ENCODE measurements at places on chromosomes 7 and 10. TPM values are rescaled to one million over a fixed set of nuclear protein-coding genes. Genes with fewer than 3 reads are reported as not detected.

DNA sequence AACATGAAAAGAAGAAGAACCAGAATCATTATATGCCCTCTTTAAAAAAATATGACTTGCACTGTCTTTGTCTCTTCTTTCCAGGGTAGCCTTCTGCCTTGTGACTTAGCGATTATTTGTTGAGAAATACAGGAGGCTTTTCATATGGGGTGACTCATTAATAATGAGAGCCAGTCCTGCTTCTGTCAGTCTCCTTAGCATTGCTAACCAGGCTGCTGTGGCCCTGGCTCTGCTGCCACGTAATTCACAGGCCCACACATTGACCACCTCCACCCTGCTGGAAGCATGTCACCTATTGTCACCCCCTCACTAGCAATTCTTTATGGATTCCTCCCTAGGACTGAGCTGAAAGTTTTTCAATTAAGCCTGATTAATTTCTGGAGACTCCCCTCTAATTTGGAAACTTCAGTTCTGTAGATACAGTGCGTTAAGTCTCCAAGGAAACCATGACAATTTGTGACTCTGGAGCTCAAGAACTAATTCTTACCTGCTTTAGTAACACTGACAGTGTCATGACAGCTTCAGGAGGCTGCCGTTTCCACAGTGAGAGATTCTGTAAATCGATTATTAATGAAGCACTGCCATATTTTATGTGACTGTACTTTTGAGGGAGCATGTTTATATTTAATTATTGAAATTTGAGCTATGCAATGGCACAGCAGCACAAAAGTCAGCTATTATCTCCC is 267.9 kb upstream of the SP8 start:
- DNase-seq: peak; percentile 52
- no peak overlapping the region for H3K27ac ChIP-seq
- H3K4me1 ChIP-seq: no peaks in the 10 kb centered on the region
- no peak overlapping the region for H3K4me3 ChIP-seq

GRCh38 chr10:60846173-60846572 is 67.9 kb downstream of the CDK1 start:
- H3K36me3 ChIP-seq: no peaks in the 10 kb centered on the region
- no peak for DNase-seq
- H3K27me3 ChIP-seq: no peaks in the 10 kb centered on the region
- no peaks in the 10 kb centered on the region for H3K4me1 ChIP-seq
- no peak overlapping the region for H3K27ac ChIP-seq

DNA sequence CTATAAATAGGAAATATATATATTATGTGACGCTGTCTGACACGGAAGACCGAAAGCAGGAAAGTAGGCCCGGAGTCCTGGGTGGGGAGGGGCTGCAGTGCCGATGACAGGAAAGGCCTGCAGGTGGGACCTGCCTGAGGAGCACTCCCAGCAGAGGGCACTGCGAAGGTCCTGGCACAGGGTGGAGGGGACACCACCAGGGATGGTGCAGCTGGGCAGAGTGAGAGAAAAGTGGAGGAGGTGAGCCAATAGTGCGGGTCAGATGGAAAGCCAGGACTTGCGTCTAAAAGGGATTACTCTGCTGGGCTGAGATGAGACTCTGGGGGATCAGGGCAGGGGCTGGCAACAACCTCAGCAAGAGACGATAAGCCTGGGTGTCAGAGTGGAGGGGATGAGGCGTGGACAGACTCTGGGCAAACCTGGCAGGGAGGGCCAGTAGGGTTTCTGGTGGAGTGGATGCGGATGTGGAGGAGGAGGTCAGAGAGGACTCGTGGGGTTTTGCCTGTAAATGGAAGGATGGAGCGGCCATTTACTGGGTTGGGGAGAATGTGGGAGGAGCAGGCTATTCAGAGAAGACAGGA is 118.2 kb upstream of the ZNF746 start:
- no peak overlapping the region for H3K27ac ChIP-seq
- DNase-seq: peak; percentile 77
- no peak overlapping the region for H3K4me3 ChIP-seq
- H3K36me3 ChIP-seq: peaks cover 84% of the 10 kb centered on the region

- DNase-seq: no peak
- H3K27me3 ChIP-seq: no peaks in the 10 kb centered on the region
- H3K4me1 ChIP-seq: no peaks in the 10 kb centered on the region
- no peaks in the 10 kb centered on the region for H3K36me3 ChIP-seq
These were observed 223.1 kb downstream of the FGFR2 start for GRCh38 chr10:121375172-121375571.

DNA sequence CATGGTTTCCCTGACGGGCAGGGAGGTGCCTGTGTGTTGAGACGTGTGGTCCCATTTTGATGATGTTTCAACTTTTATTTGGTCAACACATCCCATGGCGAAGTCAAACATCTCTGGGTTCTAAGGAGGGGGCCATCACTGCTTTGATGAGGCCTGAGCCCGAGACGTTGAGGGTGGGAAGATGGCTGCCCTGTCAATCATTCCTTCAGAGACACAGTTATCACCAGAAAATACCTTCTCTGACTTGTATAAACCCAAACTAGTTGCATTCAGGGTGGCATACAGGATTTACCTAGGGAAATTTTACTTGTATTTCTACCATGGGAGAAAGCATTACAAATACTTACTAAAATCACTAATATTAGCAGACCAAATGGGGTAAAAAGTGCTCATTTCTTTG is 64.6 kb downstream of the VOPP1 start:
- no peak overlapping the region for H3K4me3 ChIP-seq
- no peaks in the 10 kb centered on the region for H3K4me1 ChIP-seq
- H3K27me3 ChIP-seq: no peaks in the 10 kb centered on the region
- no peak overlapping the region for H3K27ac ChIP-seq
- no peaks in the 10 kb centered on the region for H3K36me3 ChIP-seq
- DNase-seq: no peak

DNA sequence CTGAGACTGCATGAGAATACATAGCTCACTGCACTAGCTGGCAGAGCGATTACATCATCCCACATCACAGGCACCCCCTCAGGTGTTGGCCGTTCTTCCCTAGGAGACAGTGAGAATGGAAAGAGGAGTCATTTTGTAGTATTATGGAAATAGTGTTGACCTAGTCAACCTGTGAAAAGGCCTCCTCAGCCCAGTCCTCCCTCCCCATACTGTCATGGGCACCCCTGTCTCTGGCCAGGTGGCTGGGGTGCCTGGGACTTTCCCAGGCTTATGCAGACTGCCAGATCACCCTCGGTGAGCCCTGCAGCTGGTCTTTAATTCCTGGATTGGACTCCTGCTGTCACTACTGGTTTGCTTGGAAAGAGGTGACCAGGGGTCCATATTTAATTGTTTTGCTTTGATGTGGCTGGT is 4.0 kb downstream of the INPP5A start:
- H3K36me3 ChIP-seq: no peaks in the 10 kb centered on the region
- no peak overlapping the region for H3K27ac ChIP-seq
- no peaks in the 10 kb centered on the region for H3K27me3 ChIP-seq
- DNase-seq: no peak
- no peak overlapping the region for H3K4me3 ChIP-seq
- no peaks in the 10 kb centered on the region for H3K4me1 ChIP-seq

DNA sequence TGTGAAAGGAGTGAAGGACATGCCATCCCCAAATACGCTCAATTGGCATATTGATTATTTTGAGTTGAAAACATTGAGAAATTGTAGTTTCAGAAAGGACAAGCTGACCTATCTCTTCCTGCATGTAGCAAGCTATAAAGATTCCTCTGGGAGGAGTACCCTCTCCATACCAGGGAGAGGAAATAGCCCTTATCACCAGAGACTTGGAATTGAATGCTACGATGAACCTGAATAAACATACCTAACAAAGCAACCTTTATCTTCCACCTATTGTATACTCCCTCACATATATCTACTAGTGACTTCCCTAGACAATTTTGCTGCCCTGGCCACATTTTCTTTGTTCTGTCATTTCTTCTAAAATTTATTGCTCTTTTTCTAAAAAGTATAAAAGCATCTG is 150.2 kb upstream of the EEPD1 start:
- H3K27ac ChIP-seq: no peak overlapping the region
- no peak for DNase-seq
- H3K4me1 ChIP-seq: no peaks in the 10 kb centered on the region
- H3K36me3 ChIP-seq: no peaks in the 10 kb centered on the region

DNA sequence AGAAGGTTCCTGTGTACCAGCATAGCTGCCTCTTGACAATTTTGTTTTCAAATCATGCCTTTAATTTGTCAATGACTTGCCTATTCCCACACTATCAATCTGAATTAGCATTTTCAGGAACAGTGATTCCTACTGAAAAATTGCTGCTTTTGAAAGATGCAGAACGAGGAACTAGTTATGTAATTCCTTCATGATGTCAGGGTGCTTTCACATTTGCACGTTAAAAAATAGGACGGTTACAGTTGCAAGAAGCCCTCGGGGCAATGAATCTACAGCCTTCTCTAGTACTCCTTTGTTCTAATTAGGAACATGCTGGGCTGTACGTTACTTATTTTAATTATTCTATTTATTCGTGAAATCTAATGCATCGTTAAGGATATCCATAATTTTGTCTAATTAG is 253.9 kb downstream of the OTUD1 start:
- no peak overlapping the region for H3K27ac ChIP-seq
- peaks cover 97% of the 10 kb centered on the region for H3K27me3 ChIP-seq
- H3K4me3 ChIP-seq: no peak overlapping the region
- H3K4me1 ChIP-seq: peaks cover 3% of the 10 kb centered on the region

DNA sequence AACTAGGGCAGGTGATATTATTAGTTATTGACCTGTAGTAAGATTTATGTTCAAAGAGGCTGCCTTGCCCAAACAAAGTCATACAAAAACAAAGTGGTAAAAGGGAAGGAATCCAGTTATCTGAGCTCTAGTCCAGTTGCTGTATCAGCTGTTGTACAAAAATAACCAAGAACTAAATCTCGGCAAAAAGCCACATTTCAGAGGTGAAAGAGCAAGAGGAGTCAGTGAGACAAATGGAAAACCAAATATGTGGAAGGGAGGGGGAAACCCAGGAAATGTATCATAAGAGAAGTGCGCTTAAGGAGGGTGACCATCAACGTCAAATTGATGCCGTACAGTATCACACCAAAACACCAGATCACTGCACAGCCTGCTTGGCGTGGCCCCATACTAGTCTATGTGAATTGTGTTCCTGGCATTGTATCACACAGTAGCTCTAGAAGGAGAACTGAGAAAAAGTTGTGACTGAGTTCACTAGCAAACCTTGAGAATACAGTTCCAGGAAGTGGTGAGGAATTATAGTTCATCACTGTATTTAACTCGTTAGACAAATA is 6.4 kb downstream of the AGBL3 start:
- peaks cover 49% of the 10 kb centered on the region for H3K36me3 ChIP-seq
- no peak for DNase-seq
- H3K4me3 ChIP-seq: peak overlapping the region; percentile 31
- H3K27ac ChIP-seq: no peak overlapping the region

The NAT16 gene
- not detected for total RNA-seq

The TUBB8 gene
- 2.1 TPM for total RNA-seq

The ATP6V0A4 gene
- total RNA-seq: 0.16 TPM

The IGF2BP3 gene
- 106 TPM for total RNA-seq

The PLAU gene
- 8.1 TPM for total RNA-seq

The FKBP6 gene
- not detected for total RNA-seq

The ASL gene
- total RNA-seq: 47.9 TPM

The ITGB8 gene
- 6.5 TPM for total RNA-seq

The WEE2 gene
- not detected for total RNA-seq

The CTAGE15 gene
- 1.9 TPM for total RNA-seq
